Stimulated activated CD8-positive, alpha-beta memory T cell treated with anti-CD3 and anti-CD28 coated beads, Interleukin-7, amount 100 ng/mL, for 4 hours (primary cell): ENCODE measurements at places on chromosomes 3 and 15.

GRCh38 chr15:74768771-74769342, 13.0 kb upstream of the CSK start:
- DNase-seq: no peak

DNA sequence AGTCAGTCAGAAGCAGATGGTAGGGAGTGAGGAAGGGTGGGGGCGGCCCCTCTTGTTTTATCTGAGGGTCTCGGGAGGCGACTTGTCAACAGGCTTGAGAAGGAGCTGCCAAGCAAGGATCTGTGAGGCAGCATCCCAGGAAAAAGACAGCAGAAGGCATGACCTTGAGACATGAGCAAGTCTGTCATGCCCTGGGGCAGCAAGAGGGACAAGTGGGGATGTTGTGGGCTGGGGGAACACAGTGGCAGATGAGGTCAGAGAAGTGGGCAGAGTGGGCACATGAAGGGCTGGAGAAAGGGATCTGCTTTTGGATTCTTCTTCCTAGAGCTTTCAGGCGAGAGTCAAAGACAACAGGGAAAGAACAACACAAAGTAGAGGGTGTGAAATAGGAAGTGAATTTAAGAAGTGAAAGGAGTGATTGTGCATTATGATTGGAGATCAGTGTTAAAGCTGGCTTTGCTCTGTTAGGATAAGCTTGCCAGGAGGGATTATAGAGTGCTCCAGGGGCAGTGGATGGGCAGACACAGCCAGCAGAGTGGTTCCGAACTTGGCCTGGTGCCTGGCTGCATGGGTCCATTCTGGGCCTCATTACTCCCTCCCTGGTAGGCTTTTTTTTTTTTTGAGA, 73.3 kb downstream of the USP13 start:
- DNase-seq: no peak

- no peak for DNase-seq
Observed at GRCh38 chr15:44729408-44730127, 6.8 kb upstream of the TRIM69 start.

DNA sequence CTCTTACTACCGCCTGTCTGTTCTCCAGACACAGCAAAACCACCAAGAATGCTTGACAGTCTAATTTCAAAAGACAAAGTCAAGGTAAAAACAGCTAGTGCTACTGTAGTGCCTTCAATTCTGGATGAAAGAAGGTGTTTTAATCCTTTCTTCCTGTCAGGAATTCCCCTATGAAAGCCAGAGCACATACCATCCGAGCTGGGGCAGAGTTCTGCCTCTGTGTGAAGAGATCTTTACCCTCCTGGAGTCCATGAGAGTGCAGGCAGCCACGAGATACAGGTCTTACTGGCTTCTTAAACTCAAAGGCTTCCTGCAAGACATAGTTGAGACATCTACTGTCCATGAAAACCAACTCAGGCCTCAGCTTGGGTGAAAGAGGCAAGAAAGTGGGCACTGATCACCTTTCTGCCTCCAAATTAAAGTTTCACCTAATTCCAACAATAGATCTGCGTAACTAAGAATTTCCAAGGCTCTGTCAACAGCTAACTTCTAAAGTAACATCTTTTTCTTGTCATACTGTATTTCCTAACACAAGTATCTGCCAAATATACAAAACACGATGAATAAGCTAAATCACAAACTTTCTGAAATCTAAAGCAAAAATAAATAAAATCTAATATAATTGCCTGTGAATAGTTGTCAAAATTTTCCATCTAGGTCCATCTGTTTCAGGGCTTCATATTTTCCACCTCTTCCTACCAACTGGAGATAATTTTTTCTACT, 7.5 kb downstream of the CDC25A start:
- no peak for DNase-seq

DNA sequence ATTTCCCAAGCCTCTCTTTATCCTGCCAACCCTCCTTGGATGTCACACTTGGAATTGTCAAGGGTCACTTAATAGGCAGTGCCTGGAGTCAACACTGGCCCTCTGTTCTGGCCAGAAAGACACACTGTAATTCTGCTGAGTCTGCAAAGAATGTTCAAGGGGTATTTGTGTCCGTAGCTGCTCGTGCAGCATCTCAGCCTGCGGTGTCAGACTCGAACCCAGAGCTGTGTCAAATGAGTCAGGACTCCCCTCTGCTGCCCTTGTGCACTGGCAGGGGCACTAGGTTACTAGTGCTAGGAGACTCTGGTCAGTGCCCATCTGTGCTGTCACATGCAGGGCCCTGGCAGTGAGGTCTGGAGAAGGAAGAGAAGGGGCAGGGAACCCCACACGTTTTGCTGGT, 795 bp upstream of the AHSG start:
- no peak for DNase-seq

DNA sequence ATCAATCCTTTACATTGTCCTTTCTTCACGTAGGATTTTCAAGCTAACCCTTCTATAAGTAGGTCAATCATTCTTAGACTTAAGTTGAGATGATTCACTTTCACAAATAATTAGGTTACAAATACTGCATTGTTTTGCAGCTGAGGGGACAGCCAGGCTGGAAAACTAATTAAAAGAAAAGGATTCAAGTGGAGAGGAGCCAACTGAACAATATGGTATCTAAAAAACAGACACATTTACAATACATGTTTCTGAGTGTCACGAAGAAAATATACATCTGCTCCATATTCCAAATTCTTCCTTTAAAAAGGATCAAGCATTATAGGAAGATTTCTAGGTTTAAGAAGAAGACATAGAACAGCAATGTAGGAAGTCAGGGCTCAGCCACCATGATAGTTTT, 70.2 kb downstream of the PEAK1 start:
- no peak for DNase-seq

GRCh38 chr15:81239190-81239589, 42.5 kb downstream of the IL16 start:
- no peak for DNase-seq

- no peak for DNase-seq
Observed at GRCh38 chr3:45572755-45573154, 21.8 kb upstream of the LIMD1 start.

- DNase-seq: no peak
Observed at GRCh38 chr15:79310612-79310984, 314 bp upstream of the TMED3 start.

DNA sequence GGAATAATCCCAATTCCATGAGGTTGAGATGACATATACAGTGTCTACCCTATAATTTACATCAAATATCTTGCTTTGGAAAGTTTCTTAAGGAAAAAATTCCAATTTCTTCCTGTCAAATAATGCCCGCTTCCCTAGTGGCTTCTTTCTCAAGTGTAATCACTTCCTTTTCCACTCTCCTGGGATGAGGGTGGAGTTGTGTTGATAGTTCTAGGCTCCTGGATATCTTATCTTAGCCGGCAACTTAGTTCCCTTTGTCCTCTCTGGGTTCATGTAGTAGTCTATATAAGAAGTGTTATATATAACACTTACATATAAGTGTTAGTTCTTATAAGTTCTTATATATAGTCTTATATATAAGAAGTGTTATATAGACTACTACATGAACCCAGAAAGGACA, 10.9 kb downstream of the TAGLN3 start:
- no peak for DNase-seq

- DNase-seq: no peak
Observed at GRCh38 chr3:160434071-160434470, 15.5 kb downstream of the TRIM59 start.

DNA sequence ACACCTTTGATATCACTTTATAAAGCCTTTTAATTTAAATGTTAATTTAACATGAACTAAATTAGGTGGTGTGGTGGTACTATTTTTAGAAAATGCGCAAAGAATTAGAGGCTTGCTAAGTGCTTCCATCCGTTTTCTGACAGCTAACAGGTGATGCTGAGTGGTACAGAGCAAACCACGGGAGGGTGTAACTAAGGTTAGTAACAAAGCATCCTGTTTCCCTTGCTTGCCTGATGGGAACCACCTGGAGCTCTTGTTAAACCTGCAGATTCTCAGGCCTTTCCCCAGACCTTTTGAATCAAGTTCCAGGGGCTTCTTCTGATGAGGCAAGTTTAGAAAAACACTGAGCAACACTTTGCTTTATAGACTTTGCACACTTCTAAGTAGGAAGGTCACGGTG, 101.0 kb downstream of the ATG7 start:
- no peak for DNase-seq

- DNase-seq: no peak
Observed at GRCh38 chr3:46383211-46383950, 12.6 kb downstream of the CCR5 start.

DNA sequence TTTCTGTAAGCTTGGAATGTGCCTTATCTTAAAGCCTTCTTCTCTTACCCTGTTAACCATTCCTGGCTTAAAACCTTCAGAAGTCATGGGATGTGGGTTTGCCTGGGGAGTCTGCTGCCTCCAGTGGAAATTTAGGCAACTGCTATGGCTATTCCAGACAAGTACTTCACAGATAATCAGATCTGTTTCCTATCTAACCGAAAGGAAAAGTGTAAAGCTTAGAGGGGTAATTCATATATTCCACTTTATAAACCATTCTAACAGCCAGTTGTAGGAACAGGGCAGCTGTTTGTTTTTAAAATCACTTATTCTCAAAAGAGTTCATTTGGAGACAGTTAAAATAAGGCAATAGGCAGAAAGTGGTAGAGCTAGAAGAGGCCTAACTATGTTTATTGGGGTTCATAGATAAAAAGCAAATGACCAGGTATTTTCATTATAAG, 219.9 kb downstream of the TCF12 start:
- no peak for DNase-seq

DNA sequence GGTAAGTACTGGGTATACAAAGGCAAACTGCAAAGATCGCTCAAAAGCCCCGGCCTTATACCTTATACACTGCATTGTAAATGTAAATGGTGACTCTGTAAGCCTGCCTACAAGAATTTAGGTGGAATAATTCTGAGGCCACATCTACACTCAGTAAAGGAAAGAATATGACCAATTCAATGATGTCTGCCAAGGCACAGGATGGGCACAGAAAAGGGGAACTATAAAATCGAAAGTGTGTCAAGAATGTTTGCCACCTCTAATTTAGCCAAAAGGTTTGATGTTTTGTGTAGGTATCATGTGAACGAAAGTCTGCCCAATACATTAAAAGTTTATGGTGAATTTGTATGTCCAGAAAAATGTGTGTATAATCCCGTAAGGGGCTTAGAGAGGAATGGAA, 96.1 kb downstream of the FOXP1 start:
- DNase-seq: no peak

- no peak for DNase-seq
Observed at GRCh38 chr3:22732641-22733040, 470.5 kb upstream of the UBE2E2 start.

- no peak for DNase-seq
Observed at GRCh38 chr3:182242489-182242942, 530.8 kb downstream of the SOX2 start.

DNA sequence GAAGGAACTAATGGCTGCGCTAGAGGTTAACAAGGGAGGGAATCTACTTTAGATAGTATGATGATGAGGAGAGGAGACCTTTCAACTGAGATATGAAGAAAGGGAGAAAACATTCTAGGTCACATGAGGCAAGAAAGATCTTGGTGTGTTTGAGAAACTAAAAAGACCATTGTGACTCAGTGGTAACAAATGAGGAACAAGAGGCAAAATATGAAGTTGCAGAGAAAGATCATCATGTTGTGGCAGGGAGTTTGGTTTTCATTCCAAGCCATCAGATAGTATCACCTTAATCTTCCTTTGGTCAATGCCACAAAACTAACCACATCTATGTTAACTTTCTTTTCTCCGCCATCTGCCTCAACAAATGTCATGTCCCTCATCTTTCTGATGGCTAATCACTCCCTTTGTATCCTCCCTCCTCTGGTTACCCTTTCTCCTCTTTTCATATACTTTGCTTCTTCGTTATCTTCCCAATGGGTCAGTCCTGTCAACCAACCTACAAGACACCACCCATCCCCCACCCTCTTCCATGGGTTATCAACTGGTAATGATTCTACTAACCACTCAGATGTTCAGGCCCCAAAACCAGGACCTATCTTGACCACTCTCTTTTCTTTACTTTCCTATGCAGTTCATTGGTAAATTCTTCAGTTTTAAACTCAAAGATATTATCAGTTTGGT, 2.4 kb upstream of the PDCD6IP start:
- no peak for DNase-seq

DNA sequence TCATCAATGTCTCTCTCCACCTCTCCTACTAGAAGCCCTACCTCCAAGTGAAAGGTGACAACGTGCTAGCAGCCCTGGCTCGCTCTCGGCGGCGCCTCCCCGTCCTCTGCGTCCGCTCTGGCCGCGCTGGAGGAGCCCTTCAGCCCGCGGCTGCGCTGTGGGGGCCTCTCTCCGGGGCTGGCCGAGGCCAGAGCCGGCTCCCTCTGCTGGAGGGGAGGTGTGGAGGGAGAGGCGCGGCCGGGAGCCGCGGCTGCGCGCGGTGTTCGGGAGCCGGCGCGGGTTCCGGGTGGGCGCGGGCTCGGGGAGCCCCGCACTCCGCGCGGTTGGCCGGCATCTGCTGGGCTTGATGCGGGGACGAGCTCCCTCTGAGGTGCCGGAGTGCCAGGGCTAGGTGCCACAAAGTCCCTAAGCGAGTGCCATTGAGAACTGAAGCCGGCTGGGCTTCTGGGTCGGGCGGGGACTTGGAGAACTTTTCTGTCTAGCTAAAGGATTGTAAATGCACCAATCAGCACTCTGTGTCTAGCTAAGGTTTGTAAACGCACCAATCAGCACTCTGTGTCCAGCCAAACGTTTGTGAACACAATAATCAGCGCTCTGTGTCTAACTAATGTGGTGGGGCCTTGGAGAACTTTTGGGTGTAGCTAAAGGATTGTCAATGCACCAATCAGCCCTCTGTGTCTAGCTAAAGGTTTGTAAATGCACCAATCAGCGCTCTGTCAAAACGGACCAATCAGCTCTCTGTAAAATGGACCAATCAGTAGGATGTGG, 84.8 kb upstream of the ARRDC4 start:
- DNase-seq: no peak

- DNase-seq: no peak
Observed at GRCh38 chr15:56202701-56203100, 41.0 kb downstream of the RFX7 start.

GRCh38 chr3:131731709-131732108, 228.9 kb upstream of the MRPL3 start:
- no peak for DNase-seq

DNA sequence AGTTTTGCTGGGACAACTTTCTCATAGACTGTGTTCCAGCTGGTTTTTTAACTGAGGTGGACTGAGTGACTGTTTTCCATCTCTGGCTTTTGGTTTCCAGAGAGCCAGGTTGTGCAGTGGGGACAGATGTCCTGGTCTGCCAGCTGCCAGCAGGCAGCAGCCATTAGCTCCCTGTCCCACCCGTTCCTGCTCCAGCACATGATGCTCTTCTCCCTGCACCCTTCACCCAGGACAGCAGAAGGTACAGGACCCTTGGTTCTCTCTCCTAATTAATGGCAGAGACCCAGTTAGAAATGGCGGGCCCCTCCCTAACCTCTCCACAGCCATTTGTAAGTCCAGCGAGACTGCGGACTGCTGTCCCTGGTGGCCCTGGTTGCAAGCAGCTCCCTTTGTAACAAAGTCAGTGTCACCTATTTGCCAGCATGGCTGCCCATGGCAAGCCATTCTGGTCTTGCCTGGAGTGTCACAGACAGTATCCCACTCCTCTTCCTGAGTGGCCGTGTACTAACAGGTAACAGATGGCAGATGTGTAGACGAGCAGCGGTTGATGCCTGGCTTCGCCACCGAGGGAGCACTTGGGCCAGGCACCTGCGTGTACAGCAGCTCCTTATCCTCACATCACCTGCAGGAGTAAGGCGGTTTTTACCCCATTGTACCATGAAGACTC, 148.3 kb downstream of the DNAJB8 start:
- DNase-seq: no peak
